ENCODE measurements at places on chromosomes 2 and 18.

DNA sequence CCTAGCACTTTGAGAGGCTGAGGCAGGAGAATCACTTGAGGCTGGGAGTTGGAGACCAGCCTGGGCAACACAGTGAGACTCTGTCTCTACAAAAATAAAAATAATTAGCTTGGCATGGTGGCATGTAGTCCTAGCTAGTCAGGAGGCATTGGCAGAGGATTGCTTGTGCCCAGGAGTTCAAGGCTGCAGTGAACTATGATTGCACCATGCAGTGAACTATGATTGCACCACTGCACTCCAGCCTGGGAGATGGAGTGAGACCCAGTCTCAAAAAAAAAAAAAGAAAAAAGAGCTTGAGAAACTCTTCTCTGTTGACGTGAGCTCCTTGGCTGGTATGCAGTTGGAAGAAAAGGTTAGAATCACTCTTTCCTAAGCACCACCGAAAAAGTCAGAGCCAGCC is 125.1 kb upstream of the TNP1 start:
- ATAC-seq, result no peak

DNA sequence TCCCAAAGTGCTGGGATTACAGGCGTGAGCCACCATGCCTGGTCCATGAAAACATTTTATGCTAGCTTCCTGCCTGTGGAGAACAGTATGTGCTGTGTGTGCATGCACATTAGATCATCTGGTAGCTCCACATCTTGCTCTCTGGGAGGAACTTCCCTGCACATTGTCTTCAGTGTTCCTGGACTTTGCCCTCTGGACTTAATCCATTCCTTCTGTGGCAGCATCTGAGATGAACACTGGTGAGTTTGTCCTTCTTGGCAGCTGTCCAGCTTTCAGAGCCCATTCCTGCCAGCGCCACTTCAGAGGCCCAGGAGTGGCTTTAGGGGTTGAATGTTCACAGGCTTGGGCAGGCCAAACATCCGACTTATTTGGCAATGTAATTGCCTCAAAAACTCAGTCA is 65.2 kb downstream of the POU3F3 start:
- ATAC-seq, result no peak

- no peak for ATAC-seq
Measured at GRCh38 chr2:32691678-32692077, 63.8 kb downstream of the TTC27 start.

DNA sequence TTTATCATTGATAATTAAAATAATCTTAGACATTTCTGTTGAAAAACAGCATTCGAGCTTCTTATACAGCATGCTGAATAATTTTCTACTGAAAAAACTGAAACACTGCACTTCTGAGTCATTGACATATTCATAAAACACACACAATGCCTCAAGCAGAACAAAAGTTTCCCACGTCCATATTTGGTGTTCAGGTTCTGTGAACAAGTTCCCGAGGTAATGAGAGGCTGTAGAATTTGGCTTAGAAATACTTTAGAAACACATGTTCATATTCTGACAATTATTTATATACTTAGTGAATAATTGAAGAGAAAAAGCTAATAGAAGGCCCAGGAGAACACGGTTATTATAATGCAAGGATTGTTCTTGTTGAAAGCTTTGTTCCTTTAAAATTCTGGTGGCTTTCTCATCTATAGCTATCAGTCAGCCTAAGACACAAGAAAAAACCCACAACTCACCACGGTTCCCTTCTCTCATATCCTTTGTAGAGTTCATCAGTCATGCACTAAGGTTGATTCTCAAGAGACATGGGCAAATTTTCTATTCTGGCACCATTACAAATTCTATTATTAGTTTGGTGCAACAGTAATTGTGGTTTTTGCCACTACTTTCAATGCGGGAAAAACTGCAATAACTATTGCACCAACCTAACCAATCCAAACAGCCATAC is 194.4 kb downstream of the TMX3 start:
- no peak for ATAC-seq

GRCh38 chr2:3447789-3448317 is 68.4 kb downstream of the TRAPPC12 start:
- ATAC-seq, result no peak

GRCh38 chr2:24969784-24970183 is 2.0 kb downstream of the DNAJC27 start:
- no peak for ATAC-seq
